ENCODE measurements at places on chromosomes 13 and 19.

DNA sequence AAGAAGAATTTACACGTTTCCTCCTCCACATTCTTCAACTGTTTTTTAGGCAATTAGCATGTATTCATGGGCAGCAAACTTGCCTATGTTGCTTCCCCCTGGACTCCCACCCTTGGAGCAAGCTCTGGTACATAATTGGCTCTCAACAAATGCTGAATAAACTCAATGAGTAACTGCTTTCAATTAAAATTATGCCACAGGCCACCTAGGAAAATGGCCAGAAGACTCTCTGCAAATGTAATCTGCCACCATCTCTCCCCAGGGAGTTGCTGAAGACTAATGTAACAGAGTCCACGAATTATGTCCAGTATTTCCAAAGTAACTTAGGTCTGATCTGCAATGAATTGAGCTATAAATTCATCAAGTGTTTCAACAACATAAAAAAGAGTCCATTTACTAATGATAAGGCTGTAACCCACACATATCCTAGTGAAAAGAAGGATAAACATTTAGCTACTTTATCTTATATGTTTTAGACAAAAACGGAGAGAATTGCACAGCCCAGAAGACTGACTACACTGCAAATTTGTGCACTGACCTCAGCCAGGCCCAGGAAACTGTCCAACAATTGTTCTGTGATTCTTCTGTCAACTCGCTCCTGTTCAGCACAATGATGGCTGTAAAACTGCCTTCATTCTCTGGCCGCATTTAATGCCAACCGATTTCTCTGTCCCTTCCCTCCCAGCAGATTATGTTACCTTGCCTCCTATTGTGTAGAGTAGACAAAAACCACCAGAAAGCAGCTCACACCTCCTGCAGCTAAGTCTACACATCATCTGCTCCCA, 808.6 kb upstream of the ARGLU1 start:
- peak; percentile 38 for DNase-seq

DNA sequence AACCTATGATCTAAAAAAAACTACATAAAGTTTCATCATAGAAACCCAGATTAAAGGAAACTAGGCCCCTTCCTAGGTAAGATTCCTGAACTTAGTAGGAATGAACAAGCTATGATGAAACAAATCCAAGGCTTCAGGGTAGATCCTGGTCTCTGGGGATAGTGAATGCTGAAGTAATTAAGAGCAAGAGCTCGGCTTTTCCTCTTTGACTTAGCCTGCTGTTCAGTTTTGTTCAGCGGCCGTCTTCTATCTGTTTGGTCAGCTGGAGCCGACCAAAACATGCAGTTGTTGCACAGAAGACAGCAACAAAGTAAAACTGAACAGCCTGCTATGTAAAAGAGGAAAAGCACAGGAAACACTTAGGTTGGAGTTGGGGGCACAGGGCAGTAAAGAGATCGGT, 44.1 kb upstream of the RFXAP start:
- no peak for DNase-seq

- DNase-seq: no peak
Measured at GRCh38 chr19:56969759-56970178, 129.2 kb upstream of the PEG3 start.

DNA sequence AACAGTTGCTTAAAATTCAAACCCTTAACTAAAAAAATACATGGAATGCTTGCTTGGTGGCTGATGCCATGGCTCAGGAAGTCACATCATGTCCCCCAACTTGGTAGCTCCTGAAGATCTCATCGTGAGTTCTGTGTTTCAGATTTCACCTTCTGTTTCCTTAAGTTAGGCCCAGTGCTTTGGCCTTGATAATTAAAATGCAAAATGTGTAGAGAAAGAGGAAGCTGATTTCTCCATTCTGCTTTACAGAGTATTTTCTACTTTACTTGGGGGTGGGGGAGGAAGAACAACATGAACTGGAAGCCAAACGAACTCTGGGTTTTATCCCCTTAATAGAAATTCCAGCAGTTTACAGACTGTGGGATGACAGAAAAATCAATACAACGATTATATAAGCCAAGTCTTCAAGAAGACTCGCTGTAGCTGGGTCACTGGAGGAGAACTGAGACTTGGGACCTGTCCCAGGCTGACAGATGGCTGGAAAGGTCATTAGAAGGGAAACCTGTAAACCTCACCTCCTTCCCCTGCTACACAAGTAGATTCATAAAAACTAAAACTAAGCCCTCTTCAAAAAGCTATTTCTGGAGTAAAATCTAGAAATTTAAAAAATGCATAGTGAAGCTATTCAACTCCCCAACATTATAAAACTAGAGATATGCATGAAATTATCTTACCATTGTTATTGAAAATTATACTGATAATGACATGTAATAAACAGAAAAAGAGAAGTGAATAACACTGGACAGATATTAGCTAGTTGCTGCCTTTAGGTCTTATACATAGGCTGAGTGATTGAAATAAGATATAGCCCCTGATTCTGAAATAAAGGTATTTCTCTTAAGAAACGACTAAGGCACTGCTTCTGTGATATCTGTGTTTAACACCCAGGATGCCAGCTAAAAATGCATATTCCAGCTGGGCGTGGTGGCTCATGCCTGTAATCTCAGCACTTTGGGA, 22.1 kb upstream of the GGACT start:
- DNase-seq: no peak

- no peak for DNase-seq
Measured at GRCh38 chr19:45595814-45596213, 6.2 kb downstream of the GPR4 start.

DNA sequence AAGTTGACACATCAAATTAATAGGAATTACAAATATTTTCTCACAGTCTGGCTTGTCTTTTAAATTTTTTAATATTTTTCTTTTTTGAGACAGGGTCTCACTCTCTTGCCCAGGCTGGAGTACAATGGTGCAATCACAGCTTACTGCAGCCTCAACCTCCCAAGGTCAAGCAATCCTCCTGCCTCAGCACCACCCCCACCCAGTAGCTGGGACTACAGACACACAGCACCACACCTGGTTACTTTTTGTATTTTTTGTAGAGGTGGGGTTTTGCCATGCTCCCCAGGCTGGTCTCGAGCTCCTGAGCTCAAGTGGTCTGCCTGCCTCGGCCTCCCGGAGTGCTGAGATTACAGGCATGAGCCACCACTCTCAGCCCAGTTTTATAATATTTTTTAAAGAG, 72.0 kb downstream of the SPATA13 start:
- no peak for DNase-seq

DNA sequence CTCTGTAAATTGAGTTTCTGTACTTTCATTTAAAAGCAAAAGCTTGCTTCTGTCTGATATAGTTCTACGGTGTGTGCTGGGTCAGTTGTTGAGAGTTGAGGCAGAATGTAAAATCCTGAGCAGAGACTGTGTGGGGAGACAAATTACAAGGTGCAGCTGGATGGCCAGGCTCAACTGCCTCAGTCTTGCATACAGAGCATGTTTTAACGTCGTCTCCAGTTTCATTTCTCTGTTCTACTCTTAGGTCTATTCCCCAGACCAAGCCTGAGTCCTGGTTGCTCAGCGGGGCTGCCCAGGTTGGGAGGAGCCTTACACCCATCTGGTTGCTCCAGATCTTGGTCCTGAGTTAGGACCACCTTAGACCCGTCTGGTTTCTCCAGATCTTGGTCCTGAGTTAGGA, 54.4 kb upstream of the MEDAG start:
- no peak for DNase-seq

- DNase-seq: no peak
Measured at GRCh38 chr19:7982651-7983099, 22.8 kb downstream of the ELAVL1 start.

- no peak for DNase-seq
Measured at GRCh38 chr19:41563854-41564514, 12.0 kb upstream of the CEACAM21 start.

DNA sequence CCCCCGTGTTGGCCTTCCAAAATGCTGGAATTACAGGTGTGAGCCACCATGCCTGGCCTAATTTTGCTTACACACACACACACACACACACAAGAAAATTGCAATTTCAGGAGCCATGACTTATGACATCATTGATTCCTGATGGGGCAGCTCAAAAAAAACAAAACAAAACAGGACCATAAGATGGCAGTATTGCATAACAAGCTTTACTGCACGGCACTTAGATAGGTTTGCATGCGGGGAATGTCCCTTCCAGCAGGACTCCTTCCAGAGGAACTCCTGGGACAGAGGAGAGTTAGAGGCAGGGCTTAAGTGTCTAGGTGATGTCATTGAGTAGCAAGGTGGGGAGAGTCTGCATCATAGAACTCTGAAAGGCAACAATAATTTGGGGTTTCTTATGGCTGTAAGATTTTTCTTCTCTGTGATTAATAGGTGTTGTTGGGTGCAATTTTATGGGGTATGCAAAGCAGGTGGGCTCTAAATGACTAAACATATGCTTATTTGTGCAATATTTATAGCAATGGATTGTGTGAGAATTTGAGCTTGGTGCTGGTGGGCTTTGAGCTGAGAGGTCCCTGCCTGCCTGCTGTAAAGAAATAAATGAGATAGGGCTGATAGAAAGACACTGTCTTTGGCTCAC, 9.0 kb upstream of the ACSBG2 start:
- no peak for DNase-seq

DNA sequence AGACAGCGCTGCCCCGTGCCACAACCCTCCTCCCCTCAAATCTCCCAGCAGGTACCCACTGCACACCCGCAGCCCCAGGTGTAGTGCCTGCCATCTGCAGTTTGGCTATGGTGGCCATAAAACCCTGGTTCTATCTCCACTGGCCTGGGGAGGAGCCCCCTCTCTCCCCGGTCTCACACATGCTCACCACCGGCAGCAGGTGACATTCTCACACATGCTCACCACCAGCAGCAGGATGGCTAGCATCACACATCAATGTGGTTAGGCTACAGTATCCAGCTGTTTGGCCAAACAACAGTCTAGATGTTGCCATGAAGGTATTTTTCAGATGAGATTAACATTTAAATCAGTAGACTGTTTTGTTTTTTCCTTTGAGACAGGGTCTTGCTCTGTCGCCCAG, 31.1 kb downstream of the ELL start:
- DNase-seq: no peak

All from substantia nigra (tissue), 51 donors.